HTR-8/SVneo (cell line): ENCODE measurements at places on chromosomes 13 and 19.

GRCh38 chr13:98959291-98959690, 18.6 kb downstream of the DOCK9 start:
- DNase-seq = no peak

GRCh38 chr13:85597790-85598500, 201.3 kb downstream of the SLITRK6 start:
- no peak for DNase-seq

GRCh38 chr13:38017320-38017719, 147.7 kb upstream of the TRPC4 start:
- no peak for DNase-seq

DNA sequence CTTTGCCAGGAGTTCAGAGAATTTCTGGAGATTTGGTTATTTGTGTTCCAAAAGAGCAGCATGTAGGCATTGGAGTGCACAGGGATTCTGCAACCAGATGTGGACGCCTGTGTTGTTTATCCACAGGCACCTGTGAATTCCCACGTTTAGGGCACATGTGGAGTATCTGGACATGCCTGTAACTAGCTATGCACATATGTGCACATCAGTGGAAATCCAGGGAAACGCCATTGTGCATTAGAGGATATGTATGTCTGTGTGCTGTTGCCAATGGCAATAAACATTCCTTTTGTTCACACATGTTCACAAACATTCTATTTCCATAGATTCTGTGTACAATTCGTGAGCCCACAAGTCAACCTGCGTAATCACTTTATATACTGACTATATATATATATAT, 34.7 kb downstream of the OLFM2 start:
- no peak for DNase-seq

DNA sequence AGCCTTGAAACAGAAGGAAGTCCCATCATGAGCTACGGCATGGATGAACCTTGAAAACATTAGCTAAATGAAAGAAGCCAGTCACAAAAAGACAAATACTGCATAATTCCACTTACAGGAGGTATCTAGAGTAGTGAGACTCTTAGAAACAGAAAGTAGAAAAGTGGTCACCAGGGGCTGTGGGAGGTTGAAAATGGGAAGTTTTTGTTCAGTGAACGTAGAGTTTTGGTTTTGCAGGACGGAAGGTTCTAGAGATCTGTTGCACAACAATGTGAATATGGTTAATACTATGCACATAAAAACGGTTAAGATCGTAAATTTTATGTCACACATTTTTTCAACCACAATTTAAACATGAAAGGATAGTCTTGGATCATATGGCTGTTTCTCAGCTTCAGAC, 11.9 kb upstream of the SLC10A2 start:
- DNase-seq = no peak

- no peak for DNase-seq
Observed at GRCh38 chr13:27672025-27672424, 50.3 kb downstream of the POLR1D start.

- DNase-seq = no peak
Observed at GRCh38 chr19:10043286-10043927, 30.1 kb downstream of the RDH8 start.

DNA sequence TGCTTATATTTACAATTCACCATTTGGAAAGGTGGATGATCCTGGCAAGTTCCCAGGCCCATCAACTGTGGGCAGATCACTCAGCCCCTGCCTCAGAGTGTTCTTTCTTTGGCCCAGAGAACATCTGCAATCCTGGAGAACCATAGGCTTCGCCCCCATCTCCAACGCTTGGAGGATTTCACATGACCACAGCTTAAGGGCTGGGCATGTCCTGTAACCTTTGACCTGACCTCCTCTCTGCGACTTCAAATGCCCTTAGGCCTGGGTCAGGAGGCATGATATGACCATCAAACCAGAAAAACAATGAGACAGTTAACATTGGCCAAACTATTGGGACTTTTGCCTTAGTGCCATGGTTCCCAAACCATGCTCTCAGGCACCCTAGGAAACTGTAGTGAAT, 7.2 kb upstream of the MBNL2 start:
- no peak for DNase-seq

DNA sequence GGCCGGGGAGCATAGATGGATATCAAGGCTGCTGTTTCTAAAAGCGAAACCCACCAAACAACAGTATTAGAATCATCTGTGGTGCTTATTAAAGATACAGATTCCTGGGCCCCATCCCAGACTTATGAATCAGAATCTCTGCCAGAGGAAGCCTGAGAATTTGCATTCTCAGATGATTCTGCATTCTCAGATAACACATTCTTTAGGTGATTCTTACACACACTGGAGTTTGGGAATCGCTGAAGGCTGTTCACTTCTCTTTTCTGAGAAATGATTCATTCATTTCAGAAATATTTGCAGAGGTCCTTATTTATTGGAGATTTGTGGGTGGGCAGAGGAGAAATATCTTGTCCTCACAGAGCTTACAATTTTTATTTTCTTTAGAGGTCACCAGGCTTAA, 24.4 kb downstream of the ALOX5AP start:
- DNase-seq = no peak

DNA sequence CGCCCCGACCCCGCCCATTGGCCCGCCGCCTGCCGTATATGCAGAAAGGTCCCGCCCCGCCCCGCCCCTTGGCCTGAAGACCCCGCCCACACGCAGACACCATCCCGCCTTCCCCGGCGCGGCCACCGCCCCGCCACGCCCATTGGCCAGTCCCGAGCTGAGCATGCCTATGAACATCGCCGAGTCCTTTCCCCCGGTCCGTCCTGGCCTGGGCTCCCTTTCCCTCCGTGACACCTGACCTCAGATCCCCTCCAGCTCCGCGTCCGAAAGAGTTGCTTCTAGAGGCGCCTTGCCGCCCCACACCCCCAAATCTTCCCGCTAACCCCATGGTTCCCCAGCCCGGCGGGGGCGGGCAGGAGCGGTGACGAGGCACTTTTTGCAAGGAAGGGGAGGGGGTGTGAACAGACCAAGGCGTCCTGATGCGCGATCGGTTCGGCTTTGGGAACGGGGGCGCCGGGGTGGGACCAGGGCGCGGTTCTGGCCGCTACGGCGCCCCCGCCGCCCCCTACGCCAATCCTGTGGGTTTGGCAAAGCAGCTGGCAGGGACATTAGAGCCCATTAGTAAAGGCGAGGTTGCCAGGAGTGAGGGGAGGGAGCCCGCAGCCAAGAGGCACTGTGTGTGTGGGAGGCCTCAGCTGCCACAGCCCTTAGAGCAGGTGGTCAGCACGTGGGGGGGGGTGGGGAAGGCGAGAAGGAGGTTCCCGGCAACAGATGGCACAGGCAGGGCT, 406 bp upstream of the NUMBL start:
- peak; percentile 97 for DNase-seq

DNA sequence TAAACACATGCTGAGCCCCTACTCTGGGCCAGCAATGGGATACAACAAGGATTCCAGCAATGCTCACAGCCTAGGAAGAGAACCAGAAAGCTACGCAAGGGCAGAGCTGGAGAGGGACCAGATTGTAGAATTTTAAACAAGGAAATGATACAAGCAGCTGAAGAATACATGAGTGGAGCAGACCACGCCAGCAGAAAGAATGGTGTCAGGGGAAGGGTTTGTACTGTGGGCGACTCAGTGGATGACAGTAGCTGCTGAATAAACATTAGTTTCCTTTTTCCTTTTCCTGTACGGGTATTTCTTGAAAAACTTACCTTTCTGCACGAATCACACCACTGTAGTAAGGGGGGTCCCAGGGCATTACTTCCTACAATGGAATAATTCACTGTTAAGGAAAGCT, 30.7 kb downstream of the MIPEP start:
- DNase-seq = no peak

- no peak for DNase-seq
Observed at GRCh38 chr13:66559093-66559492, 671.0 kb downstream of the PCDH9 start.

DNA sequence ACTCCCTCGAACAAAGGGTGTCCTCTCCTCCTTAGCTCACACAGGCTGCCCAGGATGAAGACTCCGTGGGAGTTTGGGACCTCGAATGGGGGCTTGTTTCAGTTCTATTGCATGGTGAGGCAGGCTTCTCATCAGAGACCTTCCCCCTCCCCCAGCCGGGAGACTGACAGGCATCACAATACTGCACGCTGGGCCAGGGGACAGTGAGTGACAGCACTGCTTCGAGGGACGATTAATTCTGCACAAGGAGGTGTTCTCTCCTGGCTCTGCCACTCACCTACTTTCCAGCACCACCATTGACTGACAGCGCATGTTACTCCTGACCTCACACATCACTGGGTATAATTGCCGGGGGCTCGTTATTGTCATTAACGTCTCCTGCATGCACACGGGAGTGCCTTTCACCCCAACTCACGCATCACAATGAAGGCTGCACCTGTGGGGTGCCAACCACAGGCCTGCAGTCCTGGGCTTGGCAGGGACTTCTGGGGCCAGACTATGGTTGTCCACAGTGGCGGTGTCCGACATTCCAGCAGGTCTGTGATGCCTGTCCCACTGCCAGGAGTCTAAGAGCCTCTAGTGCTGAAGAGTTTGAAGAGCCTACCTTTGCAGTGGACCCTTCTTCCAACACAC, 412.2 kb upstream of the TSHZ3 start:
- DNase-seq = no peak

- DNase-seq = no peak
Observed at GRCh38 chr13:77480066-77480465, 55.4 kb upstream of the SCEL start.

GRCh38 chr13:76903544-76904162, 17.4 kb upstream of the KCTD12 start:
- no peak for DNase-seq
